Pancreas (tissue), 10 donors: ENCODE measurements at places on chromosomes 3 and 15. TPM values are rescaled to one million over a fixed set of nuclear protein-coding genes. Genes with fewer than 3 reads are reported as not detected.

DNA sequence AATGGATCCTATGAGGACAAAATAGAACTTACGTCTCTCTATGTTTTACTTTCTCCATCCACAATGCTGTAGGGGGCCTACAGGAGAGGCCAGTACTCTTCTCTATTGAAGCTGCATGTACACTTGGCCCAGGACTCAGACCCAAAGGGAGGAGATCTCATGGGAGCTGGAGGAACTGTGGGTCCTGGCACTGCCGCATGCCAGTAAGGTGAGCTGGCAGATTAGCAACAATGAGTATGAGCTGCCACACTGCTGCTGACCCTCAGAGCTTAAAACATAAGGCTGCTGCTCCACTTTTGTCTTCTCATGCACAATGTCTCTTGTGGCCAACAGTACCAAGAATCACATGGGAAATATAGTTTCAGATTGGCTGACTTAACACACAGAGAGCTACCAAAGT is 57.8 kb upstream of the TBC1D5 start:
- no peak for DNase-seq

DNA sequence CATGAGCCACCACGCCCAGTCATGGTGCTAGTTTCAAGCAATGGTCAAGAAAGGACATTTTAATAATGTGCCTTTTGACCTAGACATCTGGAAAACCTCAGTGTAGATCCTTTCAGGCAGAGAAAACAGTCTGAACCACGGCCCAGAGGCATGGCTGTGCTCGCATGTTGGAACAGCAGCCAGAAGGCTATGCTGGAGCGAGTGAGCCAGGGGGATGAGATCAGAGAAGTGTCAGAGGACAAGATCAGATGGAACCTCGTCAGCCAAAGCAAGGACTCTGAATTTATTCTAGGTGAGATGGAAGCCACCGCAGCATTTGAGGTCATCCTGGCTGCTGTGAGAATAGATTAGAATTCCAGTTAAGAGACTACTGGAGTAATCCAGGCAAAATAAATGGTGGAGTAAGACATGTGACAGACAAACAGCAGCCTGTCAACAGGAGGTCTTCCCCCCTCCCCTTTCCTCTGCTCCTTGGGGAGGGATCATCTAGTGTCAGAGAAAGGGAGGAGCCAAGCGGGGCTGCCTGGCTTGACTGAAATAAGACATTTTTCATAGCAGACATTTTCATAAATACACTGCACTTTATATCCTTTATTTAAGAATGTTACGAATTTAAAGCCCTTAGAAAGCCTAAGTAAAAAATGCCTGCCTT is 40.4 kb upstream of the ACKR4 start:
- DNase-seq: no peak

- DNase-seq: no peak
Measured at GRCh38 chr3:71873093-71873611, 88.2 kb upstream of the PROK2 start.

- DNase-seq: no peak
Measured at GRCh38 chr15:73361337-73361736, 7.4 kb downstream of the HCN4 start.

DNA sequence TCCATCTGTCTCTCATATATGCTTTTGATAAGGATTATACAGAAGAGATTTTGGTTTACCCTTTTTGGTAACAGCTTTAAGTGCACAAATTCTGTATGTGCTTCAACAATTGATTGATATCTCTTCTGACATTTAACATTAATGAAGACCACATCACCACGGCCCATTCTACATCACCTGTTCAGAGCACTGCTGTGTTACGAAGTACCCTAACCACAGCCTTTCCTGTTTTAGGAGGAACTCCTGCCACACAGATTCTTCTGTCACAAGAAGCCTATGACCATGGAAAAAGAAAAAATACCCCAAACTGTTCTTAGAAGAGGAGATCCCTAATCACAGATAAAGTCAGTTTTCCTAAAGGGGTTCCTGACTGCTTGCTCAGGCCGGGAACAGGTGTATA is 170.1 kb downstream of the NSUN3 start:
- no peak for DNase-seq

GRCh38 chr3:189567766-189568420 is 63.3 kb upstream of the TP63 start:
- DNase-seq: no peak

DNA sequence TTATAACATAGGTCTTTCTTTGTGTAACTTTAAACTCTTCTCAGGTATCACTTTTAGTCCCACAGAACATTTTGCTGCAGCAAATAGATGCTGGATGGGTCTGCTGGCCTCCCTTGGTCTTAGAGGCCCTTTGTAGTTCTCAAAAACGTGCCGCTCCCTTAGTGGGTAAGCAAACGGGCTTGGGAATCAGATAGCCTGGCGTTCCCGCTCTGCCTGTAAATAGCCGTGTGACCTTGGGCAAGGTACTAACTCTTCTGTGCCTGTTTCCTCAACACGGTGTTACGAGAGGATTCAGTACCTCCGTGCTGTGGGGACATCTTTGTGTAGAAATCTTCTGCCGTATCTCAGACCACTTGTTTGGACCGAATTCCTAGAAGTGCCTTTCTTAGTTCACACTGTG is 64.4 kb downstream of the DNAJB8 start:
- DNase-seq: peak; percentile 76

DNA sequence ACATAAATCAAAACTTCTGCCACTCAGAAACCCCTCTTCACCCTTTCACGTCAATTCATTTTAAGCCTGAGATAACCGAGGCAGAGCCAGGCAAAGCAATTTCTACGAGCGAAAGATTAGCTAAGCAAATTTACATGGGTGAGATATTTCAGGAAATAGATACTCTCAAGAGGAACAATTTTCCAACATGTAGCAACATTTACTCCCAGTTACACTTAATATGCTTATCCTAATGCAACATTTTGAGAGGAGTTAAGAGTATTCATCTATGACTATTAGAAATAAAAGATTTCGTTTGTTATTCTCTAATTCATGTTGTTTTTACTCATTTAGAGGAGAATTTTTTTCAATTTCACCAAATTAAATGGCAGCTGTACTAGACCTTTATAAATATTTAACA is 837 bp downstream of the TMC3 start:
- no peak for DNase-seq

DNA sequence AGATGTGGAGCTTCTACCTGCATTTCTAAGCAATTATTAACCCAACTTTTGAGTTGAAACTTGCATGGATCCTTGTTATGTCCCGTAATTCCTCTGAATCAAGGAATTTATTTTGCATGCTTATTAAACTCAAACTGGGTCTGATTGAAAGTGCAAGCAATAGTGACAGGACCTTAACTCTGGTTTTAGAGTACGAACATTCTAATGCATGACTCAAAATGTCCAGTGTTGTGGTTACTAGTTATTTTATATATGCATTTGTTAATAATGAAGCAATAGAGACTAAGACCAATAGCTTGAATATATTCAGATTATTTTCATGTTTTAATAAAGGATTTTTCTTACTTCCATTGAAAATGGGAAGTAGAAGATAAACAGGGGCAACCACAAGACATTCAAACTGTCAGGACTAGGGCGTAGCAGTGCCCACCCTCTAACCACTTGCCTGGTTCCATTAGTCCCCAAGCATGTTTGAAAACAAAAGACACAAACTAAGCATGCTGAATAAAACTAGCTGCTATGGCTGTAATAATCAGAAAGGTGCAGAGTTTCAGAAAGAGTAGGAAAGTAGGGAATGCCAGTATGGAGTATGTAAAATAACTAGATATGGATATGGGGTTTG is 28.1 kb downstream of the OIP5 start:
- DNase-seq: no peak

- DNase-seq: no peak
Measured at GRCh38 chr3:126679831-126680666, 24.0 kb upstream of the CHCHD6 start.

DNA sequence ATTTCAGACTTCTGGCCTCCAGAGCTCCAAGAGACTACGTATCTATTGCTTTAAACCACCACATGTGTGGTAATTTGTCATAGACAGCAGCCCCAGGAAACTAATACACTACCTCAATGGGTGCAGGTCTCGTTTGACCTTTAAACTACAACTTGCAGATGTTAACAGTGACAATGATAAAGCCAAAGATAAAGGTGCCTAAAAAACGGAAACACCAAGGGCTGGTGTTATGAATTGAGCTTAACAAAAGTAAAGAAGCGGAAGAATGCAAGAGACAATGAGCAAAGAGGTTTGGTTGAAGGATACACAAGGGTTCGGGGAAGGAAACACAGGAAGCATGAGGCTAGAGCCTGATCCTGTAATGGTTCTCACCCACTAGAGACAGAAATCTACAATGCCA is 50.8 kb downstream of the RFTN1 start:
- DNase-seq: no peak

DNA sequence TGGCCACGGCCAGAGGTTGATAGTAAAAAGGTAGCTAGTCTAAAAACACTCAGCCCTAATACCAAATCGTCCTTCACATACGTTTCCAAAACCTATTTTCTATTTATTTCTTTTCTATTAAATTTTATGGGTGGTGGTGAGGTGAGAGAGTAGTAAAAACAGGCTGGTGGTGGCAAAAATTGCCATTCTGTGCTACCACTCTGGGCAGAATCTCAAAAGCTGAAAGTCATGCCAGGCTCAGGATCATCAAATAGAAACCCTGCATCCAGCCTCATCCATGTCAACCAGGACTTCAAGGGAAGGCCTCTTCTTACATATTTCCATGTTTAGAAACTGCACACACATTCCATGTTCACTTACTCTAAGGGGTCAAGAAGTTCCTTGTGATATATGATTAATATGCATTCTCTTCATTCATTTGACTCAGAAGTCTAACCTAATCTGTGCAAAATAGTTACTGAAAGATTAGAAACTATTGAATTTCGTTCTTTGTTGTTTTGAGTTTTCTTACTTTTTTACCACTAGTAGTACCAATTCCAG is 153.1 kb downstream of the TNIK start:
- no peak for DNase-seq

GRCh38 chr3:10459954-10460754 is 45.2 kb downstream of the ATP2B2 start:
- DNase-seq: peak; percentile 12

DNA sequence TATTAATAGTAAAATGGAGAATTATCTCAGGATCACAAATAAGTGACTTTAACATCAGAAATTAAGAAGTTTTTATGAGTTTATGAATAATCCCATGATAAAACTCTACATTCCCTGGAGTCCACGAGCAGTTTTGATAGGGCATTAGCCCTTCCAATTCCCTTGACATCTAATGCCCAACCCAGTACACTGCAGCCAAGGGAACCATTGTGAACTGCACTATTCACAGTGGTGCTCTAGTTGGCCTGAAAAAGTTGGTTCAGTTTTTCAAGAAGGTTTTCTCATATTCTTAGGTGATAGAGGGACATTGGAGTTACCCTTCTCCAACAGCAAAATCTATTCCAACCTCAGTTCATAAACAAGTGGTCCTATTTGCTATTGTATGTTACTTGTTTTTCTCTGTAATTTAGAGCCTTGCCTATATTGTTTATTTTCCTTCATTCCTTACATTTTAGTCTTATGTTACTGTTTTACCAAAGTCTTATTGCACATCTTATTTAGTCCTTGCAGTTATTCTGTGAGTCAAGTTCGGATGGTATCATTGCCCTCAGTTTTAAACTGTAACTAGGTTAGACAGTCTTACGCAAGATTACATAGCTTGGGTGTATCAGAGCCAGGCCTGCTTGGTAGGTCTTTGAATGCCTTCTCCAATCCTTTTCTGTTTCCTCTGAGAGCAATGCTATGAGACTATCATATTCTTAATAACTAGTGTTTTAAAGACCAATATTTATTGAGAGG is 57.9 kb upstream of the SAMMSON start:
- DNase-seq: no peak

- DNase-seq: peak; percentile 47
Measured at GRCh38 chr3:100097919-100098783, 16.1 kb downstream of the FILIP1L start.

- DNase-seq: no peak
Measured at GRCh38 chr15:85755942-85756341, 38.8 kb downstream of the KLHL25 start.

DNA sequence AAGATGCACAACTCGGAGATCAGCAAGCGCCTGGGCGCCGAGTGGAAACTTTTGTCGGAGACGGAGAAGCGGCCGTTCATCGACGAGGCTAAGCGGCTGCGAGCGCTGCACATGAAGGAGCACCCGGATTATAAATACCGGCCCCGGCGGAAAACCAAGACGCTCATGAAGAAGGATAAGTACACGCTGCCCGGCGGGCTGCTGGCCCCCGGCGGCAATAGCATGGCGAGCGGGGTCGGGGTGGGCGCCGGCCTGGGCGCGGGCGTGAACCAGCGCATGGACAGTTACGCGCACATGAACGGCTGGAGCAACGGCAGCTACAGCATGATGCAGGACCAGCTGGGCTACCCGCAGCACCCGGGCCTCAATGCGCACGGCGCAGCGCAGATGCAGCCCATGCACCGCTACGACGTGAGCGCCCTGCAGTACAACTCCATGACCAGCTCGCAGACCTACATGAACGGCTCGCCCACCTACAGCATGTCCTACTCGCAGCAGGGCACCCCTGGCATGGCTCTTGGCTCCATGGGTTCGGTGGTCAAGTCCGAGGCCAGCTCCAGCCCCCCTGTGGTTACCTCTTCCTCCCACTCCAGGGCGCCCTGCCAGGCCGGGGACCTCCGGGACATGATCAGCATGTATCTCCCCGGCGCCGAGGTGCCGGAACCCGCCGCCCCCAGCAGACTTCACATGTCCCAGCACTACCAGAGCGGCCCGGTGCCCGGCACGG is 991 bp downstream of the SOX2 start:
- DNase-seq: no peak

DNA sequence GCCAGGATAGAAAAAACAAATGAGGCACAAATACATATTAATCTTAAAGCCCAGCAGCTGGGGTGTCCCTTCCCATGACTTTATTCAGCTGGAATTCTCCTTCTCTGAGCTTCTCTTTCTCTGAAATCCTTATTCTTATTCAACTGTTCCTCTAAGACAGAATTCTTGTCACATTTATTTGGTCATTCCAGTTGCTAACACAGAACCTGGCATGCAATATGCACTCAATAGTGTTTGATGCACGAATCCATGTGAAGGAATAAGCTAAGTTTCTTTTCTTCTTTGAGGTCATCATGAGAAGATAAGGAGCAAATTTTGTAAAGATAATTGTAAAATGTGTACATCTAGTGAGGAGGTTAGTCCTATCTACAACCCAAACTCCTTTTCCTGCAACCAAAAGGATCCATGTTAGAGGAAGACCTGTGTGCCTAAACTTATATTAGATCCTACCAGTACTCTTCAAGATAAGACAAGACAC is 154.2 kb upstream of the KCNMB2 start:
- no peak for DNase-seq

- DNase-seq: no peak
Measured at GRCh38 chr3:181921220-181921619, 209.5 kb downstream of the SOX2 start.

ITIH1 gene
- polyA plus RNA-seq: 1.1 TPM

CCNB2 gene
- polyA plus RNA-seq: 0.19 TPM

KCNMB2 gene
- 3.6 TPM for polyA plus RNA-seq

MRPL46 gene
- 10.4 TPM for polyA plus RNA-seq

GNAT1 gene
- polyA plus RNA-seq: not detected

NR2E3 gene
- polyA plus RNA-seq: 0.59 TPM
